Hematopoietic multipotent progenitor cell treated with erythropoietin and hydrocortisone succinate and interleukin-3 and kit ligand, for 8 days (in vitro differentiated cells): ENCODE measurements at places on chromosomes 7 and 10.
A peak's percentile ranks its signal among the peaks of the same experiment; 100 is the strongest.

- no peak for DNase-seq
Observed at GRCh38 chr7:41436139-41436538, 266.8 kb downstream of the INHBA start.

DNA sequence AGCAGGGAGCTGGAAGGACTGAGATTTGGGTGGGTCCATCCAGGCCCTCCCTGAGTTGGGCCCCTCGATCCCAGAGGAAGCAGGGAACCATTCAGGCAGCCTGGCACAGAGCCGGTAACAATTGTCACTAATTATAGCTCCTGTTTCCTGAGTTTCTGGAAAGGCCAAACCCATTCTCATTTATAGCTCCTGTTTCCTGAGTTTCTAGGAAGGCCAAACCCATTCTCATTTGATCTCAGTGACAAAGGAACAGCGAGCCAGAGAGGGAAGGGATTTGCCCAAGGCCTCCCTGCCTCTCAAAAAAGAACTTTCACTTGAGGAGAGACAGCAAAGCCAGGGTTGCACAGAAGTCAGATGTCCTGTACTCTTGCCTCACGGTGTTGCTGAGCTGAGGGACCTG is 521.9 kb downstream of the TYW1 start:
- DNase-seq = no peak

- DNase-seq = no peak
Observed at GRCh38 chr10:100826661-100826982, 81.2 kb downstream of the PAX2 start.

DNA sequence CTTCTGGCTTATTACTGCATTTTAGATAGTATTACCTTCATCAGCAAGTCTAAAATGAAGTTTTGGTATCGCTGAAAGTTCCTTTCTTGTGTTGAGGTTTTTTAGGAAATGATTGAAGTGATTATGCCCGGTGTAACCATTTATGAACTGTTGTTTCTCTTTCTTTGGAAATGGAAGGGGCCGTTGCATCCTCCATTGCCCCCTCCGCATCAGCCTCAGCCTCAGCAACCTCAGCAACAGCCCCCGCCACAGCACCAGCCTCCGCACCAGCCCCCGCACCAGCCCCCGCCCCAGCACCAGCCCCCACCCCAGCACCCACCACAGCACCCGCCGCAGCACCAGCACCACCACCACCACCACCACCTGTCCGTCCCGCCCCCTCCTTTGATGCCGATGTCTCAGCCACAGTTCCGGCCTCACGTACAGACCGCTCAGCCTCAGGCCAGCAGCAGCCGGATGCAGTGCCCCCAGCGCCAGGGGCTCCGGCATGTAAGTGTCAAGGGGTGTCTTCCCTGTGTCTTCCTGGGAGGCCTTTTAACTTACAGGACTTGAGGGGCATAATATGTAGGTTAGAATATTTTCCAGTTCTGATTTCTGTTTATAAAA is 72.6 kb downstream of the SHH start:
- no peak for DNase-seq

GRCh38 chr7:25622695-25623094 is 394.4 kb upstream of the NPVF start:
- DNase-seq = no peak

DNA sequence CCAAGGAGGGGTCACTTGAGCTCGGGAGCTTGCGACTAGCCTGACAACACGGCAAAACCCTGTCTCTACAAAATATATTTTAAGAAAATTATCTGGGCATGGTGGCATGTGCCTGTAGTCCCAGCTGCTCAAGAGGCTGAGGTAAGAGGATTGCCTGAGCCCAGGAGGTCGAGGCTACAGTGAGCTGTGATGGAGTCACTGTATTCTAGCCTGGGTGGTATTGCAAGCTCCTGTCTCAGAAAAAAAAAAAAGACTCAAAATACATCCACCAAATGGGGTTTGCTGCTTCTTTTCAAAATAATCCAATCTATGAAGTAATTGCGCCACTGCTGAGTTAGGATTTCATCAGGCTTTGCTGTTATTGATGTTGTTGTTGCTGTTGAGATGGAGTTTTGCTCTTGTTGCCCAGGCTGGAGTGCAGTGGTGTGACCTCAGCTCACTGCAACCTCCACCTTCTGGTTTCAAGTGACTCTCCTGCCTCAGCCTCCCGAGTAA is 11.1 kb upstream of the VIM start:
- DNase-seq = no peak

DNA sequence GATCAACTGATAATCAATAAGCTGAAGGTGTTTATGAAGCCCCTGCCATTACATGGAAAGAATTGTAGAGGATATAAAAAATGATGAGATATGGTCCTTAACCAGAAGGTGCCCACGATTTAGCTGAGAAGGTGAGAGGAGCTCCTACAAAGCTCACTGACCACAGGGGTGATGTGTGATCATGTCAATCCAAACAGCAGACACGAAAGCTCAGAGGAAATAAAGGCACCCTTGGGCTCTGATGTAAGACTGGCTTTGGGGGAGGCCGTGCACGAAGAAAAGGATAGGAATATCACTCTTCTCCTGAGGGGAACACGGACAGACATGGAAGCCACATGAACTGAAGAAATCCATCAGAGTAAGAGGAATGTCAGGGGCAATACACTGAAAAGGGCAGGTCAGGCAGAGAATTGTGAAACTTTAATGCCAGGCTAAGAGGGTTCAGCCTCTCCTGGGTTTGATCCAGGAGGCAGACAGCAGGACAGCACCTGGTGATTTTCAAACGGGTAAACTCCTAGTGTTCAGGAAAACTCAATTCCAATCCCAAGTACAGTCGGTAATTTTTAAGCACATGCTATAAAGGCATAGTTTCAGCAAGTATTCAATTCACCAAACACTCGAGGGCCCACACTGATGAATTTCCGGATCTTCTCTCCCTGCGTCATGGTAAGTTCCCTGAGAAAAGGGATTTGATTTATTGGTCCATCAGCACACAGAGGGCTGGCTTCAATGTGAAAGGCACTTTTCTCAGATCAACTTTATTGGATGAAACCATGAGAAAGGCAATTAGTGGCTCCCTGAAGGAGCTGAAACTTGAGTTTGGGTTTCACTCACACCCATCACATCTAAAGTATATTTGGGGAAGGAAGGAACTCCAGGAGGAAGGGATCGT is 163.8 kb downstream of the PRPF18 start:
- no peak for DNase-seq

DNA sequence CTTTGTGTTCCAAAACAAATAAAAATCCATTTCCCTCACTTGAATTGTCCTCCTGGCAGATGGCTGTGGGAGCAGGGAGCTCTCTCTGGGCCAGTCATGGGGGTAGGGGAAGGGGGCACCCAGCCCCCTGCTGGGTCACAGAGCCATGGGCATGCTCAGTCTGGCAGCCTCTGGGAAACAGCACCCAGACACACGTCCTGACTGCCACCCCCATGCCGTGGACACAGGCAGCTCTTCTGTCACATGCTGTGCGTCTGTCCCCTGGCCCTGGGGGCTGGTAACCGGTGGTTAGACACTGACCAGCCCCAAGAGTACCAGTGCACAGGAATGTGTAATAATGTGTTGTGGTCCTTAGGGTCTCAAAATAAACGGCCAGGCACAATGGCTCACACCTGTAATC is 47.0 kb downstream of the RASGEF1A start:
- no peak for DNase-seq

DNA sequence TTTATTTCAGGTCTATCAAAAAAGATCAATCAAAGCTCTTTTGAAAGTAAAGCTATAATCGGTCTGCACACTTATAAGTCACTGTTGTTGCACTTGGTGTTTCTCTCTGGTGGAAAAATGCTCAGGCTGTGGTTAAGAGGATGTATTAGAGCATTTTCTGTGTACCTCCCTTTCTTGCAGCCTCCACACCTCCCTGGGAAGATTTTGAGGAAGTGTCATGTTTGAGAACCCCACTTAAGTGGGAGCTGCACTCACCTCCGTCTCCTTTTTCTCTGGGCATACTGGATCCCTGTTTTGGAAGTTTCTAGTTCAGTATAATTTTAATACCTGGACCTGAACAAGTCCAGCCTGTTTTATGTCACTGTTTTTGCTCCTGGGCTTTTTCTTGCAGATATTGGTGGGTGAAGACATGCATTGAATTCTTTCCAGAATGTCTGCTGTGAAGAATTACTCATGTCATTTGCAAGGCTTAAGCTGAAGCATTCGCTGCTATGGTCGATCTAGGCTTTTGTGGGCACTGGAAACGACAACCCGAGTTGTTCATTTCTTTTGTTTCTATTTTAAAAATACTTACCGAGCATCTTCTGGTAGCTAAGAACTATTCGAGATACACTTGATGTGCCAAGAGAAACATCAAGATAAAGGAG is 36.6 kb downstream of the TCF7L2 start:
- no peak for DNase-seq

- no peak for DNase-seq
Observed at GRCh38 chr10:68861253-68861652, 33.9 kb downstream of the STOX1 start.

- DNase-seq = no peak
Observed at GRCh38 chr7:147992698-147993097, 597.9 kb upstream of the C7orf33 start.

- DNase-seq = no peak
Observed at GRCh38 chr7:28815928-28816373, 142.2 kb downstream of the TRIL start.

DNA sequence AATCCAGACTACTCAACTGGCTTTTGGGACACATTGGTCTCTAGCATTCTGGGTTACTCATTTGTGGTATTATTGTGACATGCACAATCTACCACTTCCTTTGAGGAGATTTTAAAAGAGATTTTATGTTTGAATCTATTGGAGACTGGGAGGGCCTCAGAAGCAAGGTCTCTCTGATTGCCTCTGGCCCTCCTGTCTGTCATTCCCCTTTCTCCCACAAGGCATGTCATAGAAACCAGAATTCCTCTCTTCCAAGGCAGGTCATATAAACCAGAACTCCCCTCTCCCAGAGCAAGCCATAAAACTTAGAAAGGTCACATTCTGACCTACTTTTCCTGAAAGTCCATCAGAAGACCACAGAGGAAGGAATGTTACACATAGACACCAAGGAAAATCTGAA is 777.7 kb downstream of the PHTF2 start:
- DNase-seq = no peak

DNA sequence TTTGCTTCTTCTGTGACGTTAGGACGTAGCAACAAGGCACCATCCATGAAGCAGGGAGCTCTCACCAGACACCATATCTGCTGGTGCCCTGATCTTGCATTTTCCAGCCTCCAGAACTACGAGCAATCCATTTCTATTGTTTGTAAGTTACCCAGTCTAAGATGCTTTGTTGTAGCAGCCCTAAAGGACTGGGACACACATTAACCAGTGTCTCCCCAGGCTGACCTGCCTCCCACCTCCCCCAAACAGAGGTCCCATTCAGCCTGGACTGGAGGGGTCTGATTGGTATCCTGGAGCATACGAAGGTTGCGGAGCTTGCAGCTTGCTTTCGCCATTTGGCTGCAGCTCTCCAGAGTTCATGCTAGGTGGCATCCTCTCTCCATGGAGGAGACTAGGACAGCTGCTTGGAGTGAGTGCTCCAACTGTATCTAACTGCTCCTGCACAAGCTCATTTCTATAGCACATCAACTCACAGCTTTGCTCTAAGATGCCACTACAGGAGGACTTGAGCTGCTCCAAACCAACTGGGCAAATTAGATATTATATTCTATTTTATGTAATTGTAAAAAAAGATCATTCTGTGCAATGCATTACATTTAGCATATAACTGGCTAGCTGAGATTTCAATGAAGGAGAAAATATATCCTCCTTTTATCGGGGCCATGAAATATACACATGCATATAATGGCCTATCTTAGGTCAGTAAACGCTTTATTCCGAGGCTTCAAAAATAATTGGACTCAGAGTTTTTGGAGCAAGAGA is 8.0 kb upstream of the GRK5 start:
- peak; percentile 74 for DNase-seq

GRCh38 chr10:60964257-60965235 is 20.6 kb upstream of the RHOBTB1 start:
- peak; percentile 80 for DNase-seq

DNA sequence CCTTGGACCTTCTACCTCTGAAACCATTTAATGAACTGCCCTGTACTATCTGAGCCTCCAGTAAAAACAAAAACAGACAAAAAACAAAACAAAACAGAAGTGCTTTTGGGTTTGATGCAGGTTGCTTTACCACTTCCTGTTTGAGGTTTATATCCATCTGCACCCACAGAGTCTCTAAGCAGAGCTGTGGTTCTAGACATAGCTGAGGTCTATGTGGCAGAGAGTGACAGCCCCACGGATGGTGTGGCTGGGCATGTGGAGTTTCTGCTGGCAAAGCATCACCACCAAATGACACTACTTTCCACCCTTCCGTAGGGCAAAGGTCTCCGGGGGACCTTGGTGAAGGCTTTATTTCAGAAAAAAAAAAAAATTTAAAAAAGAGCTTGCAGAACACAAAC is 754.2 kb downstream of the GRID1 start:
- no peak for DNase-seq

DNA sequence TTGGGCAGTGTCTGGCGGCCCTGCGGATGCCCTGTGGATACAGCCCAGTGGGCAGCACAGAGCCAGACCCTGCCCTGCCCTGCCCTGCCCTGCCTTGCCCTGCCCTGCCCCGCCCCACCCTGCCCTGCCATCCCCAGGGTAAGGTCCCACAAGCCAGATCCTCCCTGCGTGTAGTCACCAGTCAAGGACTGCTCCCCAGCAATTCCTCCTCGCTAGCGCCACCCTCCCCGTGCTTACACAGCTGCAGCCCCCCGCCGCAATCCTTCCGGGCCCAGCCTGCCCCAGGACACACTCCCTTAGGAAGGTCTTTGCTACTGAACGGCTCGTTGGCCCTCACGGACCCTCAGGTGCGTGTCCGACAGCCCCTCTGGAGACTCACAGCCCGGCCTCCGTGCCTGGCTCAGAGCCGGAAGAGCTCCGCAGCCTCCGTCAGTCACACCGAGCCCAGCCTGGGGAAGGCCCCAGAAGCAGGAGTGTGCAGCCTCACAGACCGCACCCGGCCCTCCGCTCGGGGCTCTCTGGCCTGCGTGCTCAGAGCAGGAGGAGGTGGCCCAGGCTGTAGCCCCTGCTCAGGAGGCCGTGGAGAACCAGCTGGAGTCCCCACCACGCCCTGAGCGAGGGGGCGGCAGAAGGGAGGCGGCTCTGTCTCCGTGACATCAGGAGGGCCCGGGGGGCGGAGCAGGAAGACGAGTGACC is 68.3 kb downstream of the PWWP2B start:
- DNase-seq = no peak

- DNase-seq = no peak
Observed at GRCh38 chr7:158564663-158565035, 23.0 kb downstream of the PTPRN2 start.
